ENCODE measurements at places on chromosomes 16 and 17. TPM values are rescaled to one million over a fixed set of nuclear protein-coding genes. Genes with fewer than 3 reads are reported as not detected.

DNA sequence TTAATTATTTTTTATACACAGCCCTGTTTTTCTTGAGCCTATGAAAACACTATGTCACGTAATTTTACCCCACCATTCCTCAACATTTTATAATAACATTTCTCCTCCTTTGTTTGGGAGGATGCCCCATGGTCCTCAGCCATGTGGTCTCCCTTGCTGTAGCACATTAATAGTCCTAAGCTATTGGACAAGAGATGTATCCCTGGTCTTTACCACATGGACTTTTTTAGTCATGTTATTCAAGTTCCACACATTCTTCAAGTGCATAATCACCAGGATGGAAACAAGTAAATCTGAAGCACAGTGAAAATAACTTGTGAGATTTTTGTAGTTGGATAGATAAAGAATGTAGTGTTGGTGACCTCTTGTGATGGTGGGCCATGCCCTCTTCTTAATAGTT, 2.0 kb upstream of the KRTAP2-3 start:
- no peak for ATAC-seq

- ATAC-seq = peak; percentile 82
Measured at GRCh38 chr16:16017812-16018211, 68.4 kb downstream of the ABCC1 start.

- no peak for ATAC-seq
Measured at GRCh38 chr17:74410001-74410443, 21.9 kb upstream of the GPRC5C start.

DNA sequence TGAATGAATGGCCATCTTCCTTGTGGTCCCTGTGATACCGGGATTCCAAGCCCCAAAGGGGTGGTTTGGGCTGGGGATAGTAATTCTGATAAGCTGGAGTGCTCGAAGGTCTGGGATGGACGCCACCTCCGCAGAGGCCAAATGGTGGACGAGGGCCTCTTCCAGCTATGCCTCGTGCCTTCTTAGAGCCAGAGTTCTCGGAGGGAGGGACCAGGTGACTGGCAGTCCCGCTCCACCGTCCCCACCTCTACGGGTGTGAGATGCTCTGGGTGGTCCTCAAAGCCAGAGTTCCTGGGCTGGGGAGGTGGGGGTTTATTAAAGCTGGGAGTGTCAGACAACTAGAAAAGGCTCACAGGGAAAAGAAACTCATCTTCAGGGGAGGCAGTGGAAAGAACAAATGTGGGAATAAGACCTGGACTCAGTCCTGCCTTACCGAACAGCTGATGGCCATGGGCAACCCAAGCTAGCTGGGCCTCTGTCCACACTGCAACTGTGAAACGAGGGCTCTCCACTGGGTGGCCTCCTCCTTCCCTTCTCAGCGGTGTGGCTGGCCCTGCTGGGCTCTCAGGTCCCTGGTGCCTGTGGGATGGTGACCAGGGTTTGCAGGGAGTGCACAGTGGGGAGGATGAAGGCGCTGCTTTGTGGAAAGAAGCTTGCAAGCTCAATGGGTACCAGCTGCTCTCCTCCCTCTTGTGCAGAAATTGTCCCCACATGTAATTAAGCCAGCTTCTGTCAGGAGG, 75.2 kb downstream of the N4BP1 start:
- ATAC-seq = no peak

DNA sequence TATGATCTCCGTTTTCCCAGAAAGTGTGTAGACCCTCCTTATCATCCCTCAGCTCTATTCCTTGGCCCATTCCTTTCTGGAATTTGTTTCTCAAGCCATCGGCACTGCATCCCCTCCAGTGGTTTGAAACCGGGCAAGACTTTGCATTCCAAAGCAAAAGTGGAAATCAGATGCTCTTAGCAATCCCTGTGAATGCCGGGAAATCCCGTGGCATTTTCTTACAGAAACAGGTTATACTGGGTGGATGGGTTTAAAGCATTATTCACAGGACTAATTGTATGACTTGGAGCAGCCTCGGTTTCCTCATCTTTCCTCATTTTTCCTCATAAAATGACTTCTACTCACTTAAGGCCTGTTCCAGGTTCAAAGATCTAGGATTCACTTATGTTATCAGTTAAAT, 52.0 kb downstream of the MAP2K6 start:
- ATAC-seq = no peak

GRCh38 chr17:48333034-48333530, 96.9 kb downstream of the SKAP1 start:
- peak; percentile 99 for ATAC-seq

- peak; percentile 42 for ATAC-seq
Measured at GRCh38 chr17:48586355-48587258, 3.4 kb downstream of the HOXB3 start.

The ERI2 gene
- total RNA-seq = 18.1 TPM

The BAHCC1 gene
- not detected for total RNA-seq

The EPN3 gene
- total RNA-seq = not detected

The CD300LB gene
- not detected for total RNA-seq

The ZNF232 gene
- 16.3 TPM for total RNA-seq

The KRT28 gene
- not detected for total RNA-seq

Data from activated T-helper 17 cell treated with anti-CD3 and anti-CD28 coated beads, Interleukin-2, amount 50 U/mL, for 72 hours (primary cell).